Kasumi-1 (cell line): ENCODE measurements at places on chromosomes 13 and 19.

DNA sequence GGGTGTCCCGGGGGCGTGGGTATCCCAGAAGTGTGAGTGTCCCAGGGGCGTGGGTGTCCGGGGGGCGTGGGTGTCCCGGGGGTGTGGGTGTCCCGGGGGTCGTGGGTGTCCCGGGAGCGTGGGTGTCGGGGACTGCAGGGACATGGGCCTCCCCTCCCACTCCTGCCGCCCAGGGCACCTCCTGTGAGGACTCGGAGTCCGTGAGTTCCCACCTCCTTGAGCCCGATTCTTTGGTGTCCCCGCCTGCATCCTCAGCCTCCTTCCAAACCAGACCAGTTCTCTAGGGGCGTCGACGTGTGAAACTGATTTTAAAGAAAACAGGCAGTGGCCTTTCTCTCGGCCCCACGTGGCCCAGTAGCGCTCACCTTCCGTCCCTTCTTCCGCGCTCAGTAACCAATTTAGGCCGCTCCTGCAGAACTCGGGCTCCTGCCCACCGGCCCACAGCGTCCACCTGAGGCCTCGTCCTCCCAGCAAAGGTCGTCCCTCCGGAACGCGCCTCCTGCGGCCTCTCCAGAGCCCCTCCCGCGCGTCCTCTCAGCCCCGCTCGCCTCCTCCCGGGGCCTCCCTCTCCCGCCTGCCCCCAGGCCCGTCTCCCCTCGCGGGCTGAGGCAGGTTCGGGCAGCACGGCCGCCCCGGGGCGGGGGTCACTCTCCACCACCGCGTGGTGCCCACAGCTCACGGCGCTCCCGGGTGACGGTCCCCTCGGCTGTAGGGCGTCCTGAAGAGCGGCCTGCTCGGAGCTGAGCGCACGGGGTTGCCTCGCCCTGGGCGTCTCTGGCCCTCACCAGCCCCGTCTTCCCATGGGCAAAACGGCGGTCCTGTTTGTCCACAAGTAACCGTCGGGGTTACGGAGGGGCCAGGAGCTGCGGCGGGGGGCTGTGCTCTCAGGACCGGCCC is 3.8 kb downstream of the F7 start:
- no peak for DNase-seq

- DNase-seq = no peak
Observed at GRCh38 chr13:46964789-46965527, 68.1 kb upstream of the HTR2A start.

- DNase-seq = no peak
Observed at GRCh38 chr13:32822771-32823170, 193.5 kb upstream of the KL start.

- DNase-seq = no peak
Observed at GRCh38 chr19:35184267-35184666, 29.7 kb downstream of the FXYD5 start.

DNA sequence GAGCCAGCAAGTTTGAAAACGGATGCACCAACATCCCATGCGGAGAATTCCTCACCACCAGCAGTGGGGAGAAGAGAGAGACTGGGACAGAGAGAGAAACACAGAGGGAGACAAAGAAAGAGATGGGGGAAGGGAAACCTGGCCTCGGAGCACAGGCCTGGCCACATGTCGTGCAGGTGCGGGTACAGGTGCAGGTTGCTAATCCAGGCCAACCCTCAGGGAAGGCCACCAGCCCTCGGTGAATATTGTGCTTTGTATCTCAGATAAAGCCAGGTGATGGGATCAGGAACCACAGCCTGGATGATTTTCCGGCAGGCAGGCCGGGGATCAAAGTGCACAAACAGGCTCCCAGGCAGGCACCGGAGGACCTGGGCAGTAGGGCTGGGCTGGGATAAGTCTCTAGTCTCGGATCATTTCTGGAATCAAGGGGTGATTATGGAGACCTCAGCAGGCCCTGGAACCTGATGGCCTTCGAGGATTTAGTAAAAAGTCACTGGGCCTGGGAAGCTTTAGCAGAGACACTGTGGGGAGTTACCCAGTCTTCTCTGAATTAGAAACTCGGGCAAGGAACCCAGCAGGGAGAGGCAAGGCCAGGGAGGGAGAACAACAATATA is 3.7 kb downstream of the GAS6 start:
- no peak for DNase-seq

GRCh38 chr13:77274126-77274525 is 52.8 kb downstream of the MYCBP2 start:
- DNase-seq = no peak

DNA sequence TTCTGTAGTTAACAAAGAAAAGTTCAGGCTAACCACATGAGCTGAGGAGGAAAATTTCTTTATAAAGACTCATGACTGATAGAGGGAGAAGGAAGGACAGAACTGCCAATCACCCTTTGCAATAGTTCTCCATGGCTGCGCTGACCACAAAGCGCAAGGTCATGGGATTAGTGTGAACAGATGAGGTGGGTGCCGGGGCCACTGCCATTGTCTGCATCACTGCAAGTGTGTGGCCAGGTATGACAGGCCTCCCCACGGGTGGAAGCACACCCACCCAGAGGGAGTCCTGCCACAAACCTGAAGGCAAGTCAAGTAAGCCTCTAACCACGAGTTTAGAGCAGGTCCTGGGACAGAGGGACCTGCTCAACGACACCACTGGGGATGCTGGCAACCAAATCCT is 128.1 kb downstream of the TUBA3C start:
- no peak for DNase-seq

DNA sequence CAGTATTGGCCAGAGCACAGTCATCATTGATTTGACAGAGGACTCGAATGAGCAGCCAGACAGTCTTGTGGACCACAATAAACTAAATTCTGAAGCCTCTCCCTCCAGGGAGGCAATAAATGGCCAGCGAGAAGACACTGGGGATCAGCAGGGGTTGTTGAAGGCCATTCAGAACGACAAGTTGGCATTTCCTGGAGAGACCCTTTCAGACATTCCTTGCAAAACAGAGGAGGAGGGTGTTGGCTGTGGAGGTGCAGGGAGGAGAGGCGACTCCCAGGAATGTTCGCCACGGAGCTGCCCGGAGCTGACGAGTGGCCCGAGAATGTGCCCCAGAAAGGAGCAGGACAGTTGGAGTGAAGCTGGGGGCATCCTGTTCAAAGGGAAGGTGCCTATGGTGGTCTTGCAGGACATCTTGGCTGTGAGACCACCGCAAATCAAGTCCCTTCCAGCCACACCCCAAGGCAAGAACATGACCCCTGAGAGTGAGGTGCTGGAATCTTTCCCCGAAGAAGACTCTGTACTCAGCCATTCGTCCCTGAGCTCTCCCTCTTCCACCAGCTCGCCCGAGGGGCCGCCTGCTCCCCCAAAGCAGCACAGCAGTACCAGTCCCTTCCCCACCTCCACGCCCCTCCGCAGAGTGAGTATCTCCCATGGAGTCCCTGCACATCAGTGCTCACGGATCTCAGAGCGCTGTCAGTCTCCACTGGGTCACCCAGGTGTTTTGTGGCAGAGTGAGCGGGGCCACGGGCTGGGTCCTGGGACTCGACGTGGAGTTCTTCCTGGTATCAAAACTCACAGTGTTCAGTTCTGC is 6.9 kb downstream of the CHAF1A start:
- DNase-seq = no peak

- no peak for DNase-seq
Observed at GRCh38 chr13:33815011-33815550, 2.9 kb upstream of the RFC3 start.

GRCh38 chr13:113643593-113643992 is 14.4 kb downstream of the ATP4B start:
- DNase-seq = no peak

- DNase-seq = no peak
Observed at GRCh38 chr13:79485014-79485811, 4.3 kb downstream of the NDFIP2 start.

GRCh38 chr19:29505097-29505824 is 20.5 kb upstream of the VSTM2B start:
- no peak for DNase-seq

- DNase-seq = no peak
Observed at GRCh38 chr19:16628984-16629691, 1.1 kb upstream of the MED26 start.

DNA sequence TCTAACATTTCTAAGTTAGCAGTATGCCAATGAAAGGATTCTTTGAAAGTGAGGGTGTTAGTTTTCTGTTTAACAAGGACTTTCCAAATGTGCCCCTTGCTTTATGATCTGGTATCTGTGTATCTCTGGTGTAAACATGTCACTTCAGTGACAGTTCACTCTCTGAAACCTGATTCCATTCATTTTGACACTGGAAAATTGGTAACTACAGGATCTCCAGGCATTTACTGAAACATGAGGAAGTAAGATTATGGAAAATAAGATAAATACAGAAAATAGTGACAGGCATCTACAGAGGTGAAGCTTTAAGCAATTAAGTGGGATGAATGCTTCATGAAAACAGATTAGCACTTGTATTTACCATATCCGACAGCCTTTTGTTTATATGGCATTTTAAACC is 101.6 kb upstream of the MYO16 start:
- no peak for DNase-seq

DNA sequence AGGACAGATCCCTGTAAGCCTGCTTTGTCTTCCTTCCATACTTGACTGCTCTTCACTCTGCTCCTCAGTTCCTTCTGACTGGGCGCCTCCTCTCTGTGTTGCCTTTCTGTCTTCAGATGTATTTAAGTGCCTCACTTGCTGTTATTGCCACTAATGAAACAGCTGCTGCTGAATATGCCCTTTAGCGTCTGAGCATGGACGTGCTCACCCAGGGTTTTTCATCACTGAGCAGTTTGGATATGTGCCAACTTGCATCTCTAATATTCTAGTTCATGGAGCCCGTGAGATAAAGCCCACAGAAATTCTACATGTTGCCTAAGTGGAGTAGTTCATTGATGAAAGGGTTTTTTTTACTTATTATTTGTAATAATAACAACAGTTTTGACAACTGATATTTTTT is 198.2 kb downstream of the MYO16 start:
- no peak for DNase-seq

DNA sequence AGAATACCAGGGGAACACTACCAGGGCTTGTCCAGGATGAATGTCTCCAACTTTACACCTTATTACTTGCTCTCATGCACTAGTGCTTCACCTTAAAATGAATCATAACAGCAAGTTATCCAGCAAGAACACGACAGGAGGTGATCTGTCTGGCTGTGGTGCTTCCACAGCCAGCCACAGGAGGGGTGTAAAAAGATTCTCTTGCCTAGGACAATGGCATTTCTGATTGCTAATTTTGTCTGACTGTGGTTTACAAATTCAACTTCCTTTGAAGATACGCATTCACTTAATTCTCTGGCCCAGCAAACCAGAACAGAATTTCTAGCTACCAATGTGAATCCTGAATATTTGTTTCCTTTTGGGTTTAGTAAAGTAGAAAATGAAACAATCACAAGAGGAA is 23.1 kb upstream of the COG3 start:
- peak; percentile 45 for DNase-seq

DNA sequence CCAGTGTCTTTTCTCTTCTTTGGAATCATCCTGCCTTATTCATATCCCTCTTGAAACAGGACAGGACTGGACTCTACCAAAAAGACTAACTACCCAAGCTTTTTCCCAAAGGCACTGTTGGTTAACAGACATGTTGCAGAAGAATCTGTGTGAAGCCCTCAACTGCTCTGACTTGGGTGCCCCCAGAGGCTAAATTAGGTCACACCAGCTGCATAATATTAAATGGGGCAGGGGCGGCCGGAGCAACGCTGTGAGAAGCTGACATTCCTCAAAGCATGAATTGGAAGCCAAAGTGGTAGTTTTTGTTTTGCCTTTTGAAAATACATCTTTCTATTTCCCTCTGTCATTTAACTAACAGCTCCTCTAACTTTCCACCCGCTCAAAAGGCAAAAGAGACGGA is 185.9 kb downstream of the LHFPL6 start:
- DNase-seq = no peak

DNA sequence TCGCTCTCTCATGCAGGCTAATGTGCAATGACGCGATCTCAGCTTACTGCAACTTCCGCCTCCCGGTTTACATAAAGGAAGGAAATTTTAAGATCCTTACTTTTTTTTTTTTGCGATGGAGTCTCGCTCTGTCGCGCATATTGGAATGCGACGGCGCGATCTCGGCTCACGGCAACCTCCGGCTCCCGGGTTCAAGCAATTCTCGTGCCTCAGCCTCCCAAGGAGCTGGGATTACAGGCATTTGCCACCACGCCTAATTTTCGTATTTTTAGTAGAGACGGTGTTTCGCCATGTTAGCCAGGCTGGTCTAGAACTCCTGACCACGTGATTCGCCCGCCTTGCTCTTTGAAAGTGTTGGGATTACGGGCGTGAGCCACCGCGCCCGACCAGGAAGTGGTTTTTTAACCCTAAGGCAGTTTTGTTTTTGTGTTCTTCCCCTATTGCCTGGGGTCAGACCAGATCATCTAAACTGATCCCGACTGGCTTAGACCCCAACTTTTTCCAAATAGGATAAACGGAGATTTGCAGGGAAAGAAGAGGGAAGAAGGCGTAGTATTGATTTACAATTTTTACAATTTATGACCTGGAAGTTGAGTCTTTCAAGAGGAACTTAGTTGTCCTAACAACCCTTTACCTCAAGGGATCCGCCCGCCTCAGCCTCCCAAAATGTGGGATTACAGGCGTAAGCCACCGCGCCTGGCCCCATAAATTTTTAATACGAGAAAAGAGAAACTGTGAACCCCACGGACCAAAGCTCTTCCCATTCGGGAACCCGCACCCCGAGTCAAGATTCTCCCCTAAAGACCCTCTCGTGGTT is 142.0 kb downstream of the ZNF737 start:
- DNase-seq = no peak

DNA sequence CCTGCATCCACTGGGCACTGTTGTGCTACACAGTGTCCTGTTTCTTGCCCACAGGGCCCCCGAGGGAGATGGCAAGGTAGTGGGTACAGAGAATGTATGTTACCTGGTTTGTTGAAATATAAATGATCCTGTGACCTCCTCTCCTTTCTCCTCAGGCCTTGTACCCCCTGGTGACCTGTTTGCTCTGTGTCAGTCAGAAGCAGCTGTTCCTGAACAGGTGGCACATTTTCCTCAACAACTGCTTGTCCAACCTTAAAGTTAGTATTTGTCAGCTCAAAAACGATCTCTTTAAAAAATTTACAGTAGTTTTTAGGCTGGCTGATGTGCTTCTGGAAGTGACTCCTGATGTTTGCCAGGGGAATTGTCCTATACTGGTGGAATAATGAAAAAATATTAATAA is 105.1 kb downstream of the FRY start:
- no peak for DNase-seq

- DNase-seq = no peak
Observed at GRCh38 chr13:21735701-21736401, 65.0 kb downstream of the FGF9 start.
